ENCODE measurements at places on chromosomes 1 and 21.

- DNase-seq: no peak
These were observed 45.8 kb downstream of the FAM78B start for GRCh38 chr1:166121010-166121409.

DNA sequence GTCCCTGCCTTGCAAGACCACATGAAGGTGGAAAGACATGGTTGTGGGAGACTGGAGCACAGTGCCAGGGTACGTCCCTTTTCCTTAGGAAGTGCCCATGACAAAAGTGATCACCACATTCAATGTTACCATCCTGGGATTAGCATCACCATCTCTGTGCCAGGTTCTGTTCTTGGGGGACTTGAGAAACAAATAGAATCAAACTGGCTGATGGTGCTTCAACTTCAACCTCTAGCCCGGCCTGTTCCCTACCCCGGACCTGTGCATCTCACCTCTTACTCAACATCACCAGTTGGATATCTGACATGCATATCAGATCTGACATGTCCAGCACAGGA lies 153.3 kb downstream of the GRIK3 start:
- DNase-seq: no peak

- peak; percentile 95 for DNase-seq
These were observed 20.1 kb downstream of the UBE2U start for GRCh38 chr1:64223329-64224151.

GRCh38 chr1:220880726-220881506 lies 1.7 kb downstream of the HLX start:
- DNase-seq: peak; percentile 62

DNA sequence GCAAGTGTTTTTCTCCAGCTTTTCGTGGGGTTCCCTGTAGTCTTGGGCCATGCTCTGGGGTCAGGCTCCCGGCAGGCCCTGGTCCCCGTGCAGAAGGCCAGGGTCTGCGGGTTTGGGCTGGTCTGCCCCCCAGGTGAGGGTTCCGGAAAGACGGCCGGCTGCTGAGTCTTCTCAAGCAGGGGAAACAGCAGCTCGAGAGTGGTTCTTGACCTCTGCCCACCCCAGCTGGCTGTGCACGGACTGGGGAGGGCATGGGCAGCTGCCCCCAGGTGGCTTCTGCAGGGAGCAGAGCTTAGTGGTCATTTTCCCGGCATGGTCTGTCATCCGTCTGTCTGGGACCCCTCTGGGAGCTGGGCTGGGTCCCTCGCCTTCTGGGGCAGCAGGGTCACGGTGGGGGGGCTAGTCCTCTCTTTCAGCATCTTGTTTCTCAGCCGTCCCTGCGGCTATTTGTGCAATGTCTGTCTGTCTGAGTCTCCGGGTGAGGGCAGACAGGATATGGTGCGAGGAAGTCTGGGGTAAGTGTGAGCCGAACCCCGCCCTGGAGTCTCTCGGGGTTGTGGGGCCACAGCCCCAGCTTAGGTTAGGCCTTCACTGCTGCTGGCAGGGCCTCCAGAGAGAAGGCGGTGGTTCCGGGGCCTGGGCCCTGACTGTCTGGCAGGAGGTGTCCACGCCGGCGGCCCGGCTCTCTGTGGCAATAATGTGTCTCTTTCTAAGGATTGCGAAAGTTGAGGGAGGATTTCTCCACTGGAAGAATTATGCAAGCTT lies 6.1 kb downstream of the SKI start:
- DNase-seq: peak; percentile 97

DNA sequence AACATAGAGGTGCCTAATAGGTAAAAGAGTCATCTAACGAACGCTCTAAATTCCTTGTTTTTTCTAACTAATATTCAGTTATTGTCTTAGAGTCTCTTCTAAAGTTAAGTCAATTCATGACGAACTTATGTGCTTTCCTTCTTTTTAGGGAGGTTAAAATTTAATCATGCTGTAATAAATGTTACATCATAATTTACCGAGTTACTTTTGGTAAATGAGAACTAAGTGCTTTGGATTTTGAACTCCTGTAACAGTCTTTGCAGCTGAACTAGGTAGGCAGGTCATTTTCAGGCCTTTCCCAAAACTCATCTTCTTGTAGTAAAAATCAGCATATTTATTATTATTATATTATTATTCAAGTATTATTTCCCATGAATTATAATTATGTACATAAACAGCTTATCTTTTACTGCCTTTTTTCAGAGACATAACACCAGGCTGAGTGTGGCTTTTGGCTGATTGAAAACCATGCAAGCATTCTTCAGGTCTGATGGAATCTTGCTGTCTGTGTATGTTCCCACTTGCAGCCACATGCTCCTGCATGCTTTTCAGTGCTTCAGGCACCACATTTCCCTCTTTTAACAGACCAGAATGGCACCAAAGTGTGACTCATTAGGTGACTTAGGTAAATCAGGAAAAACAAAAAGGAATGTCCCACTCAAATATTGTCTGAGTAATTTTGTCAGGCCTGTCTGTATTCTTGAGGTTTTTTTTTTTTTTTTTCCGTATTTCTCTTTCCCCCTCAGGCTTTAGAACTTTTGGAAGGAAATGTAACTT lies 81.0 kb upstream of the CD55 start:
- peak; percentile 85 for DNase-seq

GRCh38 chr1:170663404-170664092 lies 383 bp upstream of the PRRX1 start:
- DNase-seq: peak; percentile 36

GRCh38 chr1:108801101-108801500 lies 54.6 kb downstream of the STXBP3 start:
- peak; percentile 55 for DNase-seq

DNA sequence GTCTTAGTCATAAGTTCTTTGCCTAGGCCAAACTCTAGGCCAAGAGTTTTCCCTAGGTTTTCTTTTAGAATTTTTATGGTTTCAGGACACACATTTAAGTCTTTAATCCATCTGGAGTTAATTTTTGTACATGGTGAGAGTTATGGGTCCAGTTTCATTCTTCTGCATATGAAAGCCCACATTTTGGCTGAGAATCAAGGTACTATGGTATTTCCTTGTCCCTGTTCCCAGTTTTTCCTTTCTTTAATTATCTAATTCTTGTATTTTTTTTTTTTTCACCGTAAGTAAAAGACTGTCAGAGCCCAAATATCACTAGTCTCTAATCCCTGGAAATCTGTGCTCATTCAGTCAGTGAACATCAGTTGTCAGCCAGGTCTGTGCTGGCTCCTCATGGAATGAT lies 105.4 kb downstream of the MAP3K21 start:
- no peak for DNase-seq

- DNase-seq: peak; percentile 74
These were observed 6.1 kb downstream of the IER5 start for GRCh38 chr1:181094416-181095212.

DNA sequence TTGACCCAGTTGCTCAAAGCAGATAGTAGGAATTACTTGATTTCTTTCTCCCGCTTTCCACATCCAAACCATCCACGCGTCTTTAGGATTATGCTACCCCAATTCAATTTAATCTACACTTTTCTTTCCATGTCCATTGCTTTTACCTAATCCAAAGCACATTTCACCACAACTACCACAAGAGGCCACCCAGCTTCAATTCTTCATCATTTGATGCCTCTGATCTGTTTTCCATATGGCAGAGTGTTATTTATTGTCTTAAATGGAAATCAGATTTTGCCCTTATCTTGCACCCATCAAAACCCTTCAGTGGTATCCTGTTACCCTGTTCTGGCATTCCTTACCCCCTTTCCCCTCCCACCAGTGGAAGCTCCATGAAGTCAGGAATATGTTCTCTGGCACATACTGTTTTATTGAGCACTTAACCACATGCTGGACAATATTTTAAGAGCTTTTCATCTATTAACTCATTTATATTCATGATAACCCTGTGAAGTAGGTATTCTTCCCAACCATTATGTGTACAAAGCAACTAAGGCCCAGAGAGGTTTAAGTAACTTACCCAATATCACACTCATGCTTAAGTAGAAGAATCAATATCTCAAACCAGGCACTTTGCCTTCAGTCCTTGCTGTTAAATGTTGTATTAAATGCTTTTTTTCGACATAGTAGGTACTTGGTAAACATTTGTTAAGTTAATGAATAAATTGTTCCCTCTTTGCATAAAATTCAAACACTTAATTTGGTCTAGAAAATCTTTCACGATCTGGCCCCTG lies 34.6 kb downstream of the CLIC4 start:
- DNase-seq: peak; percentile 39

DNA sequence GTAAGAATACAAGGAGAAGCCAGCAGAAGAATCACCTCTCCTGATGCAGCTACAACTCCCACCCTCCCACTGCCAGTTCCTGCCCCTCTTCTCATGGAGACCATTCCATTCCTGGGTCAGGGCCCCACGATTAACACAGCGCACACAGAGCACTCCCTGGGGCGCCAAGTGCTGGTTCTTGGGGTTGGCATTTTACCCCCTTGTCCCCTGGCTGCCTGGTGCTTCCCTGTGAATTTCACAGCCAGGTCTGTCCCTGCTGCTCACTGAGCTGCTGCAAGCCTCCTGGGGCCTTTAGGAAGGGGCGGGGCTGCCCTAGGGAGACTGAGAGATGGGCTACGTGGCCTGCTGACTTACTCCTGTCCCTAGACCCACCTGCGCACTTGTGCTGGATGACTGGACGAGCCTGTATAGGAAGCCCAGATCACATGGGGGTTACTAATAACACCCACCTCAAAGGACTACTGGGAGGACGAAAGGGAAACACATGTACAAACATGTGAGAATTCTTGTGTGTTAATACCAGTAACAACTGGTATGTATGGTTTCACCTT lies 4.8 kb downstream of the ZNF672 start:
- no peak for DNase-seq

DNA sequence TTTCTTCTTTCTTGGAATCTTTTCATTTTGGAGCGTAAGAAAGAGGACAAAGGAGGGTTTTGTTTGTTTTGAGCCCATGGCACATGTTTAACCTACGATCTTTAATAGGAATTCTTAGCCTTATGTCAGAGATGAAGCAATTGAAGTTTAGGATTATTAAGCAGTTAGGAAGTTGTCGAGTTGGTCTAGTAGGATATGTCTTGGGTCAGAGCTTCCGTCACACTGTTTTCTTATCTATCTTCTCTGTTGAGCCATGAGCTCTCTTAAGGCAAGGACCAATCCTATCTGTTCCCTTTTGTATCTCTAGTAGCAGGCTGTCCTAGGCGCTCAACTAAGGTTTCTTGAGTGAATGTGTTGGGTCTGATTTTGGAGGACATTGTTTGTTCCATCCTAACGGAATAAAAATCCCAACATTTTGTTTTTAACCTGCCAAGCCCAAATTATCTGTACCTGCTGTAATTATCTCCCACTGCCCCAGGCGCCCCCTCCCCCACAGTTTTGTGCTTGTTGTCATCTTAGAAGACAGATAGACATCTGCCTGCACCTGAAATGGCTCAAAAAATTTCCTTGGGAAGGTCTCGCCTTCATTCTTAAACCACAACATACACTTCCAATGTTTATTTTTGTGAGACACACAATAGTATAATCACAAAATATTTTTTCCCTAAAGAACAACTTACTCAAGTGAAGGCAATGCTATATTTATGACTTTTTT lies 95.3 kb upstream of the GADD45A start:
- no peak for DNase-seq

DNA sequence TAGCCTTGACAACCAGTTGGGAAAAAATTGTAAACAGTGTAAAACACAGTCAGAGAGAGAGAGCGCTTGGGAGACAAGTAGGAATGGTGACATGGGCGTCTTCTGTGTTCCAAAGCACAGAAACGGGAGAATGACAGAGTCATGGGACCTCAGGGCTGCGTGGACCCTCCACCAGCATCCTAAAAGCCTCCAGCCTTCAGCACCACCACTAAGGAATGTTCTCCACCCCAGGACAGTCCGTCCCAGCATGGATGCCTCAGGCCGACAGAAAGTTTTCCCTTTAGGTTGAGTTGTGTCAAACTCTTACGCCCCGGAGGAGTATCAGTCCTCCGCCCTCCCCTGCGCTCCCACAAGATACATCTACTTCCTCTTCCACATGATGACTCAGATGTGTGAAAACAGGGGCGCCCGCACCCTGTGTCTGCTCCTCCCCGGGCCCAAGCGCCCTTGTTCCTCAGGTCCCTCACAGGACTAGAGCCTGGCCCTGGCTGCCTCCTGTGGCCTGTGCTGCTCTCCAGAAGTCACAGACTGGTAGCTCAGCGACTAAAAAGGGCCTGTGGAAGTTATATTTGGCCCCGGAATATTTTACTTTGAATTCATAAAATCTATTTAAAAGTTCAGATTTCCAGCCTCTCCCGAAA lies 63.9 kb upstream of the EFHD2 start:
- peak; percentile 46 for DNase-seq

- DNase-seq: peak; percentile 64
These were observed 18.8 kb downstream of the ADGRB2 start for GRCh38 chr1:31745096-31745945.

DNA sequence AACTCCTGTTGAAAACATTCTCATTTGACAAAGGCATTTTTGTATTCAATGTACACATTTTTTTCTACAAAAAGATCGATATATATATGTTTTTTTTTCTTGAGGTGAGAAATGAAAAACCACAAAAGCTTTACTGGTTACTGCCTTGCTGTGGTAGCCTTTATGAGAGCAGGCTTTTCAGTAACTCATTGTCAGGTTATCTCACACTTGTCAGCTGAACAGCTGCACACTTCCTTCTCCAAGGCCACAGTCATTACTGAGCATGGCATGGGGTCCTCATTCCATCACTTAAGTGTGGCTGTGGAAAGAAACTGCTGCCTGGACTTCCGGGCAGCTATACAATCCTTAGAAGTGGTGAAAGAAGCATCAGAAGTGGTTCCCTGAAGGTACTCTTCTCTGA lies 169.3 kb upstream of the ZP4 start:
- no peak for DNase-seq

DNA sequence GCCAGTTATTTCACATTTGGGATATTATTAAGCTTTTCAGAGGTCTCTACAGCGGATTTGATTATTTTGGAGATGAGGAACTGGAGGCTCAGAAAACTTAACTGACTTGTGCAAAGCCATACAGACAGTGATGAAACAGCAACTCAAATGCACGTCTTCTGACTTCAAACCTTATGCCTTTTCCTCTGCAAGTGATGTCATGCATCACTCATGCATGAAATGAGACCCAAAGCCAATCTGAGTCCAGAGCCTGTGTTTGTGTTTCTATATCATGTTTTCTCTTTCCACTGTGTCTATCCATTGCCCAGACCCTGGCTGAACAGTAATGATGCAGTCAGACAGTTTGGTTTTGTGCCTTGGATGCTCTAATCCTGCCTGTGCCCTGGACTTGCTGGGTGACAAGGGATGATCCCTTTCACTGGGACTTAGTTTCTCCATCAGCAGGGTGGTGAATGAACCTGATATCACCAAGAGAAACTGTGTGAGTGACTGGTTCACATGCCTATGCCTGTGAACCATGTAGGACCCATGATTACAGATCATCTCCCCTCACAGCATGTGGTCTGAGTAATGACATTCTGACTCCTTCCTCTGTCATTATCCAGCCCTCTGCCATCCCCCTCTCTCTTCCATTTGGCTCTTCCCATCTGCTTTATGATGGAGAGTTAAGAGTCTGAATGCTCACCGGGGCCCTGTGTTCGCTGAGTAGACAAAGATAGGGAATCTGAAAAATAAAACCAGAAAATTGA lies 33.4 kb downstream of the SLAMF6 start:
- no peak for DNase-seq

- no peak for DNase-seq
These were observed 35.0 kb upstream of the GRHL3 start for GRCh38 chr1:24284156-24284471.

- no peak for DNase-seq
These were observed 123.6 kb downstream of the DTL start for GRCh38 chr1:212158912-212159796.

Data from iris pigment epithelial cell (primary cell).